NCI-H1417 treated with DMSO at 0.1 percent for 48 hours (cell line): ENCODE measurements at places on chromosomes 3 and 15.

- no peak for DNase-seq
Observed at GRCh38 chr3:65573548-65574116, 465.1 kb downstream of the MAGI1 start.

- no peak for DNase-seq
Observed at GRCh38 chr15:92407916-92408315, 14.2 kb downstream of the ST8SIA2 start.

DNA sequence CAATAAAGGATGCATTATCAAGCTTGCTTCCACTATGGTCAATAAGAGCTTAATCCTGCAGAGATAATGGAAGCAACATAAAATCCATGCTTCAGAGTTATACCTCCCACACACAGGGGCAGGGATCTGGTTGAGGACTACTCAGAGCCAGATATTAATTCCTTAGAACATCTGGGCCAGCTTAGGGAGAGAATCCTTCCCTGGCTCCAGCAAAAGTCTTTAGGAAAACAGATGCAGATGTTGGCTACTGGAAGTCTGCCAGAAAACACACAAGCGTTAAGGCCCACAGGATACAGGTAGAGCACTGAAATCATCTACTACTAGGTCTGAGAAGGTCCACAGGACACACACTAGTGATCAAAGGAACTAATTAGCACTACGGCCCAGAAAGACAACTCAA is 25.2 kb downstream of the TMEM202 start:
- DNase-seq = no peak

GRCh38 chr3:129435367-129435766 is 4.4 kb downstream of the MBD4 start:
- no peak for DNase-seq

DNA sequence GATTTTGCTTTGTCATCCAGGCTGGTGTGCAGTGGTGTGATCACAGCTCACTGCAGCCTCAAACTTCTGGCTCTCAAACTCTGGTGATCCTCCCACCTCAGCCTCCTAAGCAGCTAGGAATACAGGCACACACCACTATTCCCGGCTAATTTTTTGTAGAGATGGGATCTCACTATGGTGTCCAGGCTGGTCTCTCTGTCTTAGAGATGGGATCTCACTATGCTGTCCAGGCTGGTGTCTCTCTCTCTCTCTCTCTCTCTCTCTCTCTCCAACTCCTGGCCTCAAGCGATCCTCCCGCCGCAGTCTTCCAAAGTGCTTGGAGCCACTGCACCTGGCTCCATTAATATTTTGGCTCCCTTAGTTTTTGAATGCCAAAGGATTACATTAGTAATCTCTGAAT is 17.7 kb downstream of the USF3 start:
- no peak for DNase-seq

DNA sequence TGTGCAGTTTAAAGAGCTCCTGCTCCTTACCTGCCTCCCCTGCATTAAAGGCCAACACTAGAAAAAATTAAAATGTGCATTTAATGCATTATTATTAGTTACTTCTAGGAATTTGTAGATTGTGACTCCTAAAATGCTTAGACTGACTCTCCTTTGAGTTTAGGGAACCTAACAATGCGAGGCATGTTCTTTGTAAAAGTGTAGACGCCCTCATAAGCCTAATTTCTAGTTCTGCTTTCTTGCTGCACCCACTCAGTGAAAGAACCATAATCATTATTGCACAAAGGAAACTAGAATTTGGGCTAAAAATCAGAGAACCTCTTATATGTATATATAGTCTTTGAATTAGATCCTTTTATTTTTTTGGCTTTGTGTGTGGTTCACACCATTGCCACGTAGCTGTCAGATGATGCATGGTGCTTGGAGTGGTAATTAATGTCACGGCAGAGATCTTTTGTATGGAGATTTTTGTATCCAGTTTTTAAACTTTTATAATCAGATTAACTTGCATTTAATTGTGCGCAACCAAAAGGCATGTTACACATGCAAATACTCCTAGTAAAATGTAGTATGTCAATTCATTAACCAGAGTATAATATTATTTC is 710 bp downstream of the ABHD10 start:
- no peak for DNase-seq

DNA sequence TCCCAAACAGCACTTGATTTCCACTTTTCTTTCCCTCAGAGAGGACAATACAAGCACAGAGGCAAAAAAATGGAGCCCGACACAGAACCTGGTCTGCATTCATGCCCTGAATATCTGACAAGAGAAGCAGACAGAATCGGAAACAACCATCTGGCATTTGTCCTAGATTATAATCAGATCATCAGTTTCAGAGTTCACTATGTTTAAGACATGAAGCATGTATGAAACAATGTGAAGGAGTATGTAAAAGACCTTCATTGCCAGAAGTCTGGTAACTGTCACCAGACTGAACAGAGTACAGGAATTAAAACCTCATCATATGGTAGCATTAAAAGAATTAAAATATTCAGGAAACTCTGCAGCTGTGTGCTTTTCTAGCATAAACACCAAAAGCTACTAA is 65.0 kb downstream of the SETD2 start:
- DNase-seq = no peak

GRCh38 chr3:138686771-138687221 is 78.2 kb downstream of the FAIM start:
- no peak for DNase-seq

DNA sequence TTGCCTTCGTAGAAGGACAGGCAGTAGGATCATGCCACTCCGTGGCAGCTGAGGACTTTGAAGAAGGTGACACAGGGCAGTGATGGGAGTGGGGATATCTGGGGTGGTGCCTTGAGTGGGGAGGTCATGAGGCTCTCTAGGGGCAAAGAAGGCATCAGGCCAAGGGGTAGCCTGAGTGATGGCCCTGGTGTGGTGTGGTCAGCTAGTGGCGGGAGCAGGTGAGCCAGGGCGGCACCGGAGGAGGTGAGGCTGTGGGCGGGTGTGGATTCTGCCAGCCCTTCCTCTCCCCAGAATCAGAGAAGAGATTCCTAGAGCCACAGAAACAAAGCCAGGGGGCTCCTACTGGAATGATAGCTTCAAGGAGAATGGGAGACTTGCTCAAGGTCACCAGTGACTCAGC is 18.4 kb downstream of the WNT7A start:
- no peak for DNase-seq

DNA sequence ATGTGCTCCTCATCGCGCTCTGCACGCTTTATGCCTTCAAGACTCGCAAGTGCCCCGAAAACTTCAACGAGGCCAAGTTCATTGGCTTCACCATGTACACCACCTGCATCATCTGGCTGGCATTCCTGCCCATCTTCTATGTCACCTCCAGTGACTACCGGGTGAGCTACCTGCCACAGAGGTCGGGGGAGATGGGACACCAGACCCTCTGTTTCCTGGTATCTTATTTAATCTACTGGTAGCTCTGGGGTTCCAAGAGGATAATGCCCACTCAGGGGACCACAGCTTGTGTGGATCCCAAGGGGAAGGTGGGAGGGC is 9.1 kb downstream of the GRM2 start:
- no peak for DNase-seq

DNA sequence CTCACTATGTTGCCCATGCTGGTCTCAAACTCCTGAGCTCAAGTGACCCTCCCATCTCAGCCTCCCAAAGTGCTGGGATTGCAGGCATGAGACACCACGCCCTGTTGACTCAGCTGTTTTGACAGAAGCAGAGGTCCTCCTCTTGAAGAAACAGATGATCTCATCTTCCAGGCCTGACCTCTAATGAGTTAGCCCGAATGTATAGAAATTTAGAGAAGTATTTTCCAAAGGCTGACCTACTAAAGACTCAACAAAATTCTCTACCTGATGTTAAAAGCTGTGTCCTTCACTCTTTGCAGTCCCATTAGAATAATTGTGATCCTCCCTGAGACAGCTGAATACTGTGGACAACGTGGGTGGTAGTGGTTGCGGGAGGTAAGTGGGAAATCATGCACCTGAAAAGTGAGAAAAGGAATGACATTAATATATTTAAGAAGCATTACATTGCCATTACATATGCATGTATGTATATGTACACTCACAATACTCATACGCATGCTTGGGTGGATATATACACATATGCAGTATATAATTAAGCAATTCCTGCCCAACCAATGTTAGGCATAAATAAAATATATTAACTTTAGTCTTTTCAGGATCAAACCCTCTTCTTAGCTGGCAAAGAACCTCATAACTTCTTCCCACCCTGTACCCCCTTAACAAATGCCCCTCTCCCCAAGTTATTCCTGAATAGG is 204.6 kb upstream of the NR2F2 start:
- no peak for DNase-seq

DNA sequence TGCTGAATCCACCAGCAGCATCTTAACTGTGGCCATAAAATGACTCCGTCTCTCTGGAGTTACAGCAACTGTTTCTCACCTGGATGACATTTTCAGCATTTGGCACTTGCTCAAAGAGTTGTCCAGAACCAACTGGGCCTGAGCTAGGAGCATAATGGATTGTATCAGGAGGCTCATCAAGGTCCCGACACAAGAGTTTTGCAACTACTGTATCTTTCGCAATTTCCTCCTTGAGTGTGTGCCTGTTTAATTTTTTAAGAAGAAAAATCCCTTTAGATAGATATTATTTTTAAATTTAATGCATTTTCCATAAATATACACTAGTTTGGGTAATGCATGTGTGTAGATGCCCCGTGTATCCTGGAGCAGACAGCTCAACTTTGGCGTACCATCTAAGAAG is 44.3 kb upstream of the C3orf49 start:
- DNase-seq = no peak

GRCh38 chr15:66900586-66901310 is 164.7 kb upstream of the SMAD3 start:
- DNase-seq = no peak

DNA sequence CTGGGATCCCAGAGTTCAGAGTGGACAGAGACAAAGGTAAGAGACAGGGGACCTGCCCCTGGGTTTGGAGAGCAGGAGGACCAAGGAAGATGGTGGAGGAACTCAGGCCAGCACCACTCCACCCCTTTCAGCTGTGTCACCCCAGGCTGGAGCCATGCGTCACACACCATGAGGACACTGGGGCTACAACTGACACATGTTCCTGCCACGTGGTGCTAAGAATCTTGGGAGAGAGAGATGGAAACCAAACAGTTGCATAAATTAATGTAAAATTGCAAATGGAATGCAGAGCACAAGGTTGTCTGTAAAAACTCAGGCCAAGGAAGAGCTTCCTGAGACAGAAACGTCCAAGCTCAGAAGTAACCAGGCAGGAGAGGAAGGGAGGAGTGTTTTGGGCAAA is 22.7 kb upstream of the VPS33B start:
- DNase-seq = no peak

- DNase-seq = no peak
Observed at GRCh38 chr3:61030469-61031035, 220.7 kb downstream of the FHIT start.

- no peak for DNase-seq
Observed at GRCh38 chr3:31934866-31935265, 46.2 kb downstream of the OSBPL10 start.

DNA sequence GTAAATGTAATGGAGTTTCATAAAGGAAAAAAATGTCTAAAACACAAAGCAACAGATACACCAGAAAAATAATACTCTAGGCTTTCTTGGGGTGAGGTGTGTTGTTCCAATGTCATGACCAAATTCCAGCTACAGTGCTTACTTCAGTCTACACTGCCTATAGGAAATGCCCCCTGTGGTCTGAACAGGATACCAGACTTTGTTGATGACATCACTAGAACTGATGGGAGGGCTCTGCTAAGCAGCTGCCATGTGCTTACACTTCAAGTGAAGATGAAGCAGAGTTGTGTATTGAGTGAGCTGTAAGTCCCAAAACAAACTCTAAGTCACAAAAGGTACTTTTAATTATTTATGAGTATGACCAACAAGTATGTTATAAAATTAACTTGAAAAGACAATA is 456.1 kb upstream of the IL12A start:
- no peak for DNase-seq

- no peak for DNase-seq
Observed at GRCh38 chr3:40268802-40269524, 40.5 kb upstream of the EIF1B start.

DNA sequence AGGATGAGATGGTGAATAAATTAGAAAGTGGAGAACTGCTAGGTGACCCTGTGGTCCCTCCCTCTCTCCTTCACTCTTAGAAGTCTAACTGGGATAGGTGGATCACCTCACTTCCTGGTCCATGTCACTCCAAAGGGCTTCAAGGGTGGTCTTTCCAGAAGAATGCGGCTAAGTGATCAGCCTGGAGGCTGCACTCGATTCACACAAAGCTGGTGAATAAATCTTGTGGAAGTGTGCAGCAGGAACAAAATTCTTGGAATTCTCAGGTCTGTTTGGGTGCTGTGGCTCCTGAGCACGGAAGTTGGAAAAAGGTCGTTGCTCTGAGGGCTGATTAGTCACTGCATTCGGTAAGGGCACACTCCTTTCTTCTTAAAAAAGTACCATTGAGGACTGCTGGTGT is 46.3 kb downstream of the GASK1A start:
- DNase-seq = no peak

- no peak for DNase-seq
Observed at GRCh38 chr3:72860053-72860452, 11.8 kb upstream of the SHQ1 start.

- no peak for DNase-seq
Observed at GRCh38 chr3:128485282-128486204, 7.5 kb downstream of the GATA2 start.

- DNase-seq = peak; percentile 95
Observed at GRCh38 chr3:177833332-177833731, 636.0 kb upstream of the TBL1XR1 start.

DNA sequence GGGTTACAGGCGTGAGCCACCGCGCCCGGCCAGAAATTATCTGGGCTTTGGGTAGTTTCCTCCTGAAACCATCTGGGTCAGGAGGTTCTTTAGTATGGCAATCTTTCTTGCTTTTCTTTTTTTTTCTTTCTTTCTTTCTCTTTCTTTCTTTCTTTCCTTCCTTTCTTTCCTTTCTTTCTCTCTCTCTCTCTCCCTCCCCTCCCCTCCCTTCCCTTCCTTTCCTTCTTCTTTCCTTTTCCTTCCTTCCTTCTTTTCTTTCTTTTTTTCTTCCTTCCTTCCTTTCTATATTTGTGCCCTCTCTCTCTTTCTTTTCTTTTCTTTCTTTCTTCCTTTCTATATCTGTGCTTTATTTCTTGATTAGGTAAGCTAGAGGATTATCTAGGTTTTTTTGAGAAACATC is 17.0 kb downstream of the DBR1 start:
- no peak for DNase-seq

DNA sequence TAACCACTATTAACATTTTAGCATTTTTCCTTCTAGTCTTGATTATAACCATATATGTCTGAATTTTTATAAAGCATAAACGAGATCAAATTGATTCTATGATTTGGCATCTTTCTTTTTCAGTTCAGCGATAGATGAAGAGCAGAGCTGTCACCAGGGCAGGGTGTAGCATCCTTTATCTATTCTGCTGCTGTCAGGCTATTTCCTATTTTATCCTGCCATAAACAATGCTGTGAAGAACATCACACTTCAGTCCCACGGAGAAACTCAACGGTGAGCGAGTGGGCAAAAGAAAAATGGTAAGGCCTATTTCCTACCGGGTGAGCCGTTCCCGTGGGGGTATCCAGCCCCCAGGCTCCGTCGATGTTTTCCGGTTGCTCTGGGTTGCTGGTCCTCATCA is 15.5 kb downstream of the TMEM40 start:
- DNase-seq = no peak

GRCh38 chr15:58384667-58385066 is 47.1 kb upstream of the LIPC start:
- DNase-seq = no peak

- DNase-seq = no peak
Observed at GRCh38 chr15:55909036-55909811, 84.2 kb downstream of the NEDD4 start.
